ENCODE measurements at places on chromosomes 2 and 18.

DNA sequence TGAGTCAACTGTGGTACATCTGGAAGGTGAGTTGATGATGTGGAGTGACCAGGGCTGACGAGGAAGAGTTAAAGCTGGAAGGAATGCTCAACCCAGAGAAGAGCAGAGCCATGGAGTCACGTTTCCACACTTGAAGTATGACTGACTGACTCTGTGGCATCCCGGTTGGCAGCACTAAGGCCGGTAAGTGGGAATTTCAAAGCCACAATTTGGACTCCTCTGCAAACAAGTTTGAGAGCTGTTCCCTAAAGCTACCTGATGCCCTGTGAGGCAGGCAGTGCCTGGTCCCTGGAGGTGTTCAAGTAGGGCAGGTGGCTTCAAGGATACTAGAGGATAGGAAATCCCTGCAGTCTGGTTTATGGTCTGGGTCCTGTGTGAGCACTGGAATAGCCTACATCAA, 69.3 kb upstream of the ITGB6 start:
- no peak for DNase-seq

DNA sequence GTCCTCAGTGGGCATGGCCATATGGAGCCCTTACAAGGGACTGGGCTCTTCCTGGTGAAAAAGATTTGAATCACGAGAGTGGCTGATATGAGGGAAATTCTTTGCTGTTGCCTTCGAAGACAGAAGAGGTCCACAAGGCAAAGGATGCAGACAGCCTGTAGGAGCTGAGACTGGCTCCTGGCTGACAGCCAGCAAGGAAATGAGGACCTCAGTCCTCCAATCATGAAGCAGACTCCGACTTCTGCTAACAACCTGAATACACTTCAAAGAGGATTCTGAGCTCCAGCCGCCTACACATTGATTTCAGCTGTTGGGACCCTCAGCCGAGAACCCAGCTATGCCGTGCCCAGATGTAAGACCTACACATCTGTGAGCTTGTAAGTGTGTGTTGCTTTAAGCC, 3.0 kb upstream of the ST8SIA5 start:
- DNase-seq, result no peak

- no peak for DNase-seq
These were observed 14.8 kb upstream of the INHBB start for GRCh38 chr2:120330946-120331822.

- no peak for DNase-seq
These were observed 97.0 kb downstream of the TFCP2L1 start for GRCh38 chr2:121187982-121188411.

DNA sequence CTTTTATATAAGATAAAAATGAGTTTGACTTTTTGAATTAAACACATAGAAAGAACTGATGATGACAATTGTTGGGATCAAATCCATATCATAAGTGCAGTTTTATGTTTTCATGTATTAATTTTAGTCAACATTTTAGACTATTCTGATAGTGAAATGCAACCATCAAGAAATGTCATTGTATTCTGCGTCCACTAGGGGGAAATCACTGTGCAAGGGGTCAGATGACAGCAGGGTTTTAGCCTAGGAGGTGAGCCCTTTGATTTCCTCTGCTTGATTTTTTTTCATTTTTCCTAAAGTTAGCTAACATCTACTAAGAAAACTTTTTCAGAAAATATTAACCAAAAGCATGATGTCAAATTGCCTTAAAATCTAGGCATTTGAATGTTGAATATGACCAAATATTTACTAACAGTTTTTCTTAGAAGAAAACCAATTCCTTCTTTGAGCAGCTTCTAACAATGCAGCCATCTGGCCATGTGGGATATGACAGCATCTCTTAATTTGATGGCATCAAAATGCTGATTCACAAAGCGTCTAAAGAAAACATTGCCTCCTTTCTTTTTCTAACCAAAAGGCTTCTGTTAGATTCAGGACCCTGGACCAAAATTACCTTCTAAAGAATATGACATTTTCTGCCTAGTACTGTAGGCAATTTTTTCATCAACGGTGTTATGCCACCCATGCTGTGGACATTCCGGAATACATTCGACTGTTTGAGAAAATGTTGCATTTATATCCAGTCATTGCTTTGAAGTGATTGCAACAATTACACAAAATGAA, 141.5 kb downstream of the SPHKAP start:
- DNase-seq, result no peak

- DNase-seq, result no peak
These were observed 487 bp downstream of the STARD6 start for GRCh38 chr18:54357082-54357659.

- DNase-seq, result no peak
These were observed 10.2 kb downstream of the TPGS2 start for GRCh38 chr18:36818652-36819051.

- DNase-seq, result no peak
These were observed 107.4 kb downstream of the NCK2 start for GRCh38 chr2:105852066-105852465.

DNA sequence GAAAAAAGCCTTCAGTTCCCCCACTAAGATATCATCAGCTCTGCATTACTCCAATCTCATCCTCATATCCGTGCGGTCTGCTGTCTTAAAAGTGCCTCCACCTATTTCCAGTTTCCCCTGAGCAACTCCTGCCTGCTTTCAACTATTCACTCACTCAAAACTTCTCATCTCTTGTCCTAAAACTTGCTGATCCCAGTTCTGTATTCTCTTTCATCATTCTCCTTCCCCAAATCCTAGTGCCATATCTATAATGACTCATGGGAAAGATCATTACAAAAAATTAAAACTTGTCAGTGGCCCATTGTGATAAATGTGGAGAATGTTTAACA, 20.0 kb downstream of the ACVR1 start:
- DNase-seq, result no peak

GRCh38 chr2:7672027-7672684, 754.9 kb downstream of the RNF144A start:
- no peak for DNase-seq

- no peak for DNase-seq
These were observed 115.3 kb upstream of the TEX51 start for GRCh38 chr2:126783341-126783740.

DNA sequence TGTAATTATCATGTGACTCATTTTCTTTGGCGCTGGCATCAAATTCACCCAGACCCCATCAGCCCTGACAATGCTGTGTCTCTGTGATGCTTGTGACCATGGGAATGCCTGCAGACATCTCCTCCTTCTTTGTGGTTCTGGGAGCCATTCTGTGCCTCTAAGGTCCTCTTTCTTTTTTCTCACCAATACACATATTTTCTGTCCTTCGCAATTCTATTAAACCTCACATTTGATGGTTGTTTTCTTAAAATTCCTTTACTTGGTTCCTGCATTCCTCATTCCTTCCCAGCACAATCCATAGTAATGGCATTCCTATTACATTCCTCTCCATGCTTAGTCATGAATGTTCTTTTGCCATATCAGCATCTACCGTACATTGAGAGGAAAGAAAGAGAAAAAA, 375.3 kb downstream of the PIK3C3 start:
- no peak for DNase-seq

DNA sequence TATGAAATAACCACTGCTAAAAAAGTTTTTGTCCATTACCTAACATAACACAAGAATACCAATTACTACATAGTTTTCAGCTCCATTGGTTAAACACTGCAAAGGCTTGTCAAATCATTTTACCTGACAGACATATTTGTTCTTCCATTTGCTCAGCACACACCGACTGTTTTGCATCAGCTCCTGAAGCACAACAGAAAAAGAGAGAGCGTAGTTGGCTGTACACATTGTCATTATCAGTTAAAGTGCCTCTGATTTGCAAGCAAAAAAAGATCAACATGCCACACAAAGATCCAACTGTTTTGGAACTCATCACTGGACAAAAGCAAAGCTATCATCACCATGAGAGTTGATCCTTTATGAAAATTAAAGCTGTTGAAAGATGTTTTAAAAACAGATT, 103.8 kb downstream of the WDPCP start:
- DNase-seq, result no peak

DNA sequence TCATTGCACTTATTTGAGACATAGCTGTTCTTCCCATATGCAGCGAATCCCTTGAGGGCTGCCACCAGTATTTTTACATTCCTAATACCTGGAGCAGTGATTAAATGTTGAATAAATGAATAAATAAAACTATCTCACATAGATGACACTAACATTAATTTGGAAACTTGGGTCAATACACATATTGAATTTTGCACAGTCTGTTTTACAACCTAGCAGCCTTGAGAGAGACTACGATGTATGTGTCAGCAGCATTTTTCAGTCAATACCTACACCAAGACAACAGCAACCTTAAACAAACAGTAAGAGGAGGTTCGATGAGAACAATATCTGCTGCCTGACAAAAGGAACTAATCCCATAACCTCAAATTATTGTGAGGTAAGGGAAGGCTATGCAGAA, 53.4 kb downstream of the NBAS start:
- no peak for DNase-seq

- no peak for DNase-seq
These were observed 42.5 kb downstream of the ALK start for GRCh38 chr2:29878898-29879297.

GRCh38 chr2:29130295-29130694, 15.1 kb downstream of the CLIP4 start:
- DNase-seq, result no peak

DNA sequence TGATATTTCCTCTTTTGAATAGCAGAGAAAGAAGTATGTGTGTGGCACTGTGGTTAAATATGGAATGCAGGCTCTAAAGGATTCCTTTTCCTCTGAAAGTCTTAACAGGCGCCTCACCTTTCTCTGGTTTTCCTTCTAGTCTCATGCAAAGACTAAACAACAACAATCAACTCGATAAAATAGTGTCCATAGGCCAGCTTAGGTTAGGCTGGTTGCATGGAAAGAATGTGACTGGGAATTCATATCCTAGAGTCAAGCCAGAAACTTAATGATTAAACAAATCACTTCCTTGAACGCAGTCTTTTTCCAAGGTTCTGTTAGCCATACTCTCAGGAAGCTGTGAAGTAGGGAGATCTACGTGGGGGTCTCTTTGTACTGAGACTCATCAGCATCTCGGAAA, 800.8 kb upstream of the ID2 start:
- no peak for DNase-seq

DNA sequence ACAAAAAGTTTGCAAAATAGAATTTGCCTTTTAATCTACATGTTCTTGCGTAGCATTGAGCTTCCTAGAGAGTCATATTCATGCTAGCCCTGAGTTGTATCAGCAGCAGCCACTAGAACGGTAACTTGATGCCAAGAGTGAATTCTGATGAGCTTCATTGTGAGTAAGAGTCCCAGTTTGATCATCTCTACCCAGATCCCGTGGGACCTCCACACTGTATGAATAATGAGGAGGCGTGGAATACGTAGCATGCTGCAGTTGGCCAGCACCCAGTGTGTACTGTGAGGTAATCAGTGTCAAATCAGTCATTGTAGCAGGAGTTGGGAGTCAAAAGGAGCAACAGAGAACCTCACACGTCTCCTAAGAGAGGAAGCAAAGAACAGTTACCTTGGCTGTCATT, 197.9 kb downstream of the NEDD4L start:
- no peak for DNase-seq

DNA sequence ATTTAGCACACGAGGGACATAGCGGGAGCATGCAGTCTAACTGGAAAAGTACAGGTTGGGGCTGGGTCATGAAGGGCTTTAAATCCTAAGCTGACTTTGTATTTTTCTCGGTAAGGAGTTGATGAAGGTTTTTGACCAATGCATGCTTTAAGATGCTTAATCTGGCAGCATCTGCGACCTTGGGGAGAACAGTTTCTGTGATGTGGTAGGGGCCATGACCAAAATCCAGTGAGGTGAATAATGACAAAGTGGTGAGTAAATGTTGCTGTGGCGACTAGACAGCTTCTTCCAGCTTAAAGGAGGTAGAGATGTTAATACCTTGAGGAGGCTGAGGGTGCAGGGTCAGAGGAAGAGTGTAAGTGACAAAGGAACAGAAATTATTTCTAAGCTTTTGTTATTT, 174.6 kb upstream of the ALPP start:
- DNase-seq, result no peak

GRCh38 chr18:46448347-46448746, 208.7 kb downstream of the LOXHD1 start:
- DNase-seq, result no peak

DNA sequence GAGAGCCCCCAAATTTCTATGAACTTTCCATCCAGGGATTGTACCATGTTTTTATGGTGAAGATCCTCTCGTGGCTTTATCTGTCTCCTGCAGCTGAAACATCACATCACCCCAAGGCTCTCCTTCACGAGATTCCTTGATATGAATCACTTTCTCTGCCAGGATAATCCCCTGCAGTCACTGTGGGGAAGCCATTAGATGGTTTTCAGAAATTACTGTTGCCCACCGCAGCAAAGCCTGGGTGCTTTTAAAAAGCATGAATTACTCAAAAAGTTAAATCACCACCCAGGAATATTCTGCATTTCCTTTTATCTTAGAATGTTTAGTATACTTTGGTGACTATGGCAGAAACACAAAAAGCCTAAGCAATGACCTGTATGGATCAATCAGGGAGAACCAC, 428.4 kb upstream of the SLC14A2 start:
- no peak for DNase-seq

GRCh38 chr2:70995426-70995729, 705 bp upstream of the TEX261 start:
- peak; percentile 37 for DNase-seq

DNA sequence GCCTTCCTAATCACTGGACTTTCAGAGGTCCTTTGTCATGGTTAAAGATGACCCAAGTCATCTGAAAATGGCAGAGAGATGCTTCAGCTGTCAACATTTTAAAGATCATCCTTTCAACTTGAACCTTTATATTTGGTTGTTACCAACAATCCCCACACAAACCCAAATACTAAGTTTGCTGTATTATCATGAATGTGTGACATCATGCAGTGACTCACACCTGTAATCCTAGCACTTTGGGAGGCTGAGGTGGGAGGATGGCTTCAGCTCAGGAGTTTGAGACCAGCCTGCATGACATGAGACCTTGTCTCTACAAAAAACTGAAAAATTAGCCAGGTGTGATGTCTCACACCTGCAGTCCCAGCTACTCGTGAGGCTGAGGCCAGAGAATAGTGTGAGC, 55.2 kb upstream of the NRP2 start:
- DNase-seq, result no peak

- DNase-seq, result no peak
These were observed 5.0 kb upstream of the ADAM17 start for GRCh38 chr2:9560628-9561027.

GRCh38 chr2:85475799-85476490, 57.4 kb downstream of the SH2D6 start:
- no peak for DNase-seq

DNA sequence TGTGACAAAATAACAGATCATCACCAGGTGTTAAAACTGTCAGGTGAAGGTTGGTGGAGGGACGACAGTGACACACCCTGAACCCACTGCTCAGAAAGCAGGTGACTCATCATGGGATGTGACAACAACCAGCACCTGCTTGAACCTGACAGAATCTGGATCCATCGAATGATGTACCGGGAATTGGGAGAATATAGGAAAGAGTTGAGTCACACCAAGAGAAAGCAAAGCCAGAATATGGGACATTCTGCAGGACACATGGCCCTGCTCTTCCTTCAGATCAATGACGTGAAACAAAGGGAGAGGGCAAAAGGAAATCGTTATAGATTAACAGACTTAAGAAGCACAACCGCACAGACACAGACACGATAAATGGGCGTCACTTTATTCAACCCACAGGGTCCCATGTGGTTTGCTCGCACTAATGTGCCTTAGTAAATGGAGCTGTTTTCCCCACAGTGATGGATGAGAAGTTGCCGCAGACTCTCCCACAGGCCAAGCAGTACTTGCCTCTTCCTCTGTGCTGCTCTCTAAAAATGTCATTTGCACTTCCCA, 100.1 kb downstream of the CRACDL start:
- DNase-seq, result peak; percentile 67

All from effector memory CD4-positive, alpha-beta T cell (primary cell).